ENCODE measurements at places on chromosomes 7 and 10.

DNA sequence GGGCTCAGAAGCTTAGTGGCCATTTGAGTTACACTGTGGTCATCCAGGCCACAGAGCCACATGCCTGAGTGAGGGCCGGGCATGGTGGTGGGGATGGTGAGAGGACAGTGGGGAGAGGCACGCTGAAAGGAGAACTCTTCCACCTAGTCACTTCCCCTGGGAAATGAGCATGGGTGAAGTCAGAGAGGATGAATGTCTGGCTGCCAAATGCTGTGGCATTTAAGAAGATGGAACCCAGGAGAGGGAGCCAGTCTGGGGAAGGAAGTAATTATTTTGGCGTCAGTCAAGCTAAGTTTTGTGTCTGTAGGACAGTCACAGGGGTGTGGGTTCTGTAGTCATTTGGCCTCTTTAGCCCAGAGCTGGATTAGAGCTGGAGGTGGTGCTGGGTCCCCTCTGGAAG, 86.0 kb upstream of the PODXL start:
- no peak for DNase-seq

- no peak for DNase-seq
Observed at GRCh38 chr7:69927461-69927860, 329.2 kb downstream of the AUTS2 start.

GRCh38 chr7:103989200-103989784, at the start of gene RELN:
Gene RELN (minus strand): TSS chr7:103989658. CDS start chr7:103989356, 302 bp downstream.
- DNase-seq: no peak

DNA sequence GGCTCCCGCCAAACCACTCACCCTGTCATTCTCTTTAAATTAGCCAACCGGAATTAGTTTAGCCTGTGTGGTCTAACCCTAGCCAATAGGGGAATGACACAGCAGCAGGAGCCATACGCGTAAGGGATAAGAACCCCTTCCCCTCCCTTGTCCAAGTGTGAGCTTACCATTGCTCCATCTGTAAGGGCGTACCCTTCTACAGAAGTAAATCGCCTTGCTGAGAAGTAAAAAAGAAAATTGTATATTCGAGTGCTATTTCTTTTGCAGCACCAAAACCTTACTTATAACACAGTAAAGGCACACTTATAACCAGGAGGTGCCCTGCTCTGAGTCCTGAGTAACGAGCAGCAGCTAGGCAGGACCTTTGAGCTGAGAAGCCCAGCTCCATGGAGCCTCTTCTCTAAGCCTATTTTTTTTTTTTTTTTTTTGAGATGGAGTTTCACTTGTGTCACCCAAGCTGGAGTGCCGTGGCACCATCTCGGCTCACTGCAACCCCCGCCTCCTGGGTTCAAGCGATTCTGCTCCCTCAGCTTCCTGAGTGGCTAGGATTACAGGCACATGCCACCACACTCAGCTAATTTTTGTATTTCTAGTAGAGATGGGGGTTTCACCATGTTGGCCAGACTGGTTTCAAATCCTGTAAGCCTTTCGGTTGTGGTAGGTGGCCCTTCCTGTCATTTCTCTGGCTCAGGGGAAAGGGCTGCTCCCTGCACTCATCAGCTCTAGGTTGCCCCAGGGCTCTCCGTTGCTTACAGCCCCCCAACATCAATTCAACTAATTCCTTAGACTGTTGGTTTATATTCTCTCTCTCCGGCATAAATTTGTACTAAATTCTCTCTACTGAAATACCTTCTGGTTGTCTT, 73.3 kb downstream of the NSUN6 start:
- no peak for DNase-seq

GRCh38 chr7:151256410-151257045, 8.0 kb upstream of the SMARCD3 start:
- no peak for DNase-seq

DNA sequence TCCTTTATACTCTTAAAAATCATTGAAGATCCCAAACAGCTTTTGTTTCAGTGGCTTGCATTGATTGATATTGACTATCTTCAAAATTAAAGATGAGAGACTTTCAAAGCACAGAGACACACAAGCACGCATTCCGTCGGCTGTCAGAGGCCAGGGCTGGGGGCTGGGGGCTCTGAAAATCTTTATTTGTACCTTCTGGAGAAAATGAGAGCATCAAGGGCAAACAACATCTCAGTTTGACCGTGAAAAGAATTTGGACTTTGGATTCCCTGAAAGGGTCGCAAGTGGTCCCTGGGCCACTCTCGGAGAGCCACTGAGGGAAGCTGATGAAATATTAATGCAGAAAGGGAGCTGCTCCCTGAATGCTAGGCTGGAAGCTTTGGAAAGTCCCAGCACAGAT, 96.4 kb downstream of the CHST15 start:
- no peak for DNase-seq

- DNase-seq: no peak
Observed at GRCh38 chr10:71267508-71268240, 51.4 kb upstream of the SLC29A3 start.

GRCh38 chr7:80247144-80247543, 112.5 kb downstream of the GNAI1 start:
- no peak for DNase-seq

DNA sequence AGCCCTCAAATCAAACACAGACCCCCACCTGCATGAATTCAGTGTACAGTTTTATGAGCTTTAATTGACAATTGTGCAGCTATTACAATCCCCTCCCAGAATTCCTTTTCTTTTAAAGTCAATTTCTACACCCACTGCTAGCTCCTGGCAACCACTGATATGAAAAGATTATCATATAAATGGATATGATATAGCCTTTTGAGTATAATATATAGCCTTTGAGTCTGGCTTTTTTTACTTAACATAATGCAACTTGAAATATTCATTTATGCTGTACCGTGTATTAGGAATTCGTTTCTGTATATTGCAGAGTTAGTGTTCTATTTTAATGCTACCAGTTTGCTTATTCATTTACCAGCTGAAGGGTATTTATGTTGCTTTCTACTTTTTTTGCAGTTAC, 127.7 kb downstream of the CCSER2 start:
- DNase-seq: no peak

DNA sequence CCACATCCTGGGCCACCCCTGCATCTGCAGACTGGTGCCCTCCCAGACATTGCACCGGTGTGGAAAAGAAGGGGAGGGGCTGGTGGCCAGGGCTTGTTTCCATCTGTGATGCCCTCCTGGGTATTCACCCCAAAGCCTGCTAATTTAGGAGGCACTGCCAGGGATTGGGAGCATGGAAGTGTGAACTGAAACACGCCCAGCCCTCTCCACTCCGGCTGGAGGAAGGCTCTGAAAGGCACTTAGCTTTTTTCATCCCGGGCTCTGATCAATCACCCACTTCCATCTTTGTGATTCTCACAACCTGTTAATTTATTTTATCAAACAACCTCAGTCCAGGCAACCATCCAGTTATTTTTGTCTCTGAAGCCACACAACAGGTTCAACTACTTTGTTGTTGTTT, 20.9 kb upstream of the CPXM2 start:
- DNase-seq: no peak

DNA sequence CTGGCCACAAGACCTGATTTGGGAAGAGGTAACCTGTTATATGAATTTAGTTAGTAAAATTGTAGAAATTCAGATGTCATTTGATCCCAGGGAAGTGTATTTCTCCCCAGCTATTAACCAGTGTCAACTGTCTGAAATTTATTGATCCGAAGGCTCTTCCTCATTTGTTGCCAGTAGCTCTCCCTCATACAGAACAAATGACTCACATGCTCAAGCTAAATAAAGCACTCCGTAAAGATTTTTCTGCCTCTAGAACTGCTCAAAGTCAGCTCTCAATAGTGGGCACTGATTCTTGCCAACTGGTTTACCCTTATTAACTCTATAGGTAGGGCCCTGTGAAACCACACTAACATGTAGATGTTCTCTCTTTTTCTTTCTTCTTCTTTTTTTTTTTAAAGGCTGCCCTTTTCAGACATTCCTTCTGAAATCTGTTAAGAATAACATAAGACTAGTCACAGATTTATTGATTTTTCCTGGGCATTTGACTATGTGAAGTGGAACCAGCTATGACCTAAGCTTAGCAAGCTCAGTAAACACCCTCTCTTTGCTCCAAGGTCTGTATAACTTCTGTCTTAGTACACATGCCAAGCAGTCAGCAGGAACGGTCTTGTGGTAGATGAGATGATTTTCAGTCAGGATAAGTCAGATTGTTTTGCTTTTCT, 21.8 kb downstream of the RPA3 start:
- no peak for DNase-seq

GRCh38 chr7:6116211-6116610, 85.0 kb downstream of the ANKRD61 start:
- DNase-seq: no peak

DNA sequence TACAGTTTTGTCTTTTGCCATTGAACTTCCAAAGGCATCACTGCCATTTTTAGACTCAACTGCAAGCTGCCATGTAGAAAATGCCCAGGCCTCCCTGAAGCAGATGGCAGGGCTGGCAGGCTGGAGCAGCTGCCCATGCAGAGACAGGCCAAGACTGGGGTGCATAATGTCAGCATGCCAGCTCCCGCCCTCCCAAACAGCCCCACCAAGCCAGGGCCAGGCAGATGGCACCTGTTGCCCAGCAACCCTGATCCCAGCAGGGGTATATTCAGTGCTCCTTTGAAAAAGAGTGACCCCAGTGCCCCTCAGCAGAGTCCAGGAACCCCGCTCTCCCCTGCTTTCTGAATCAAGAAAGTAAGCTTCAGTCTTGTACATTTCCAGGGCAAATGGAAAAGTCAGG, 32.6 kb downstream of the VSTM4 start:
- no peak for DNase-seq

DNA sequence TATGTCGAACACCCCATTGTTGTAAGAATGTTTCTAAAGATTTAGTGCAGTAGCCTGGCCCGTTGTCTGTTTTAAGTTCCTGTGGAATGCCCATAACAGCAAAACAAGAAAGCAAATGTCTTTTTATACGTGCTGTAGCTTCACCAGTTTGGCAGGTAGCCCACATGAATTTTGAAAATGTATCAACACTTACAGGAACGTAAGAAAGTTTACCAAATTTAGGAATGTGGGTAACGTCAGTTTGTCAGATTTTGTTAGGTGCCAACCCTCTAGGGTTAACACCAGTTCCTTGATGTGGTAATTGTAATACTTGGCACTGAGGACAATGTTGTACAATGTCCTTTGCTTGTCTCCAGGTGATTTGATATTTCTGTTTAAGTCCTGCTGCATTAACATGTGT, 3.2 kb upstream of the GIMAP4 start:
- DNase-seq: no peak

- peak; percentile 44 for DNase-seq
Observed at GRCh38 chr10:75400163-75400770, 1.3 kb downstream of the ZNF503 start.

DNA sequence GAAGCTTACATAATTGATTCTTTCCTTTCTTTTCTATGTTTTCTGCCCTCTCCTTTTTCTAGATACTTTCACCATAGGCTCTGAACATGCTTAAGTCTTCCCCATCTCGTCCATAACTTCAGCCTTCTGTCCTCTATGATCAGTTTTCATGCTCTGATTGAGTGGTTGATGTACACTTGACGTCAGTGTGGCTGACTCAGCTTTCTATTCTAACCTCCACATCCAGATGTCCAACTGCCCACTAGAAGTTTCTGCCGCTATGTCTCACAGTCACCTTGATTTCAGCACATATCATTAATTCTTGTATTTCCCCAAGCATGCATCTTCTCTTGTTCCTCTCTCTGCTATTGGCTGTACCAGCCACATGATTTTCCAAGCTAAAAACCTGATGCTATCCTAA, 15.0 kb downstream of the CDK14 start:
- no peak for DNase-seq

DNA sequence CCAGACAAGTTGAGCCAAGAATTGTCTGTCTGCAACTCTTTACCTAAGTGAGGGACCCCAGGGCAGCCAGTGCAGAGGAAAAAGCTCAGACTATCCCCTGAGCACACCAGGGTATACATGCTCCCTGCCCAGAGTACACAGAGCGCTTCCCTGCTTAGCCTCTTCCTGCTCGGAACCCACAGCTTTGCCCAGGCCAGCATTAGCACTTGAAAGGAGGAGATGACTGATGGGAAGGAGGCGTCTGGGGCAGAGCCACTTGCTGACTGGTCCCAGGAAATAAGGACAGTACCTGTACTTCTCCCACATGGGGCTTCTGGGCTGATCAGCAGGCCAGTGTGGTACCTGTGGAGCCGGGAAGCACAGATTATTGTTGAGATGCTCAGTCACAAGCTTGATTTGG, 48.4 kb upstream of the TRIM8 start:
- DNase-seq: no peak

DNA sequence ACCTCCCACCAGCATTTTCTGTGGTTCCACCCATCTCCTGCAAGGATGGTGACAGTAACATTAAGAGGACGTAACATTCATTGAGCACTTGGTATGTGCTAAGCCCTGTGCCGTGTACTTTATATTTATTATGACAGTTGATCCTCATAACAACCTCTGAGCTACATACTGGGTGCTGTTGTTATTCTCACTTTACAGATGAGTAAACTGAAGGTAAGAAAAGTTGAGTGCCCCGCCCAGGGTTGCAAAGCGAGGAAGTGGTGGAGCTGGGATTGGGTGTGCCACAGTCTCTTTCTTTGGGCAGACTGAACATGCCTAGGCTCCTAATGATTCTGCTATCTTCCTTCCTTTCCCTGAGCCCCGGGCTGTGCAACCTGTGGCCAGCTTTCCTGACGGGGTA, 107.4 kb downstream of the SH3PXD2A start:
- no peak for DNase-seq

- DNase-seq: no peak
Observed at GRCh38 chr7:36653663-36654355, 70.5 kb downstream of the AOAH start.

GRCh38 chr7:16421333-16422102, at the start of gene CRPPA:
Gene CRPPA (minus strand): TSS chr7:16421538. CDS start chr7:16421322, 216 bp downstream.
- peak; percentile 68 for DNase-seq

- no peak for DNase-seq
Observed at GRCh38 chr7:134928554-134928953, 57.8 kb upstream of the AGBL3 start.

DNA sequence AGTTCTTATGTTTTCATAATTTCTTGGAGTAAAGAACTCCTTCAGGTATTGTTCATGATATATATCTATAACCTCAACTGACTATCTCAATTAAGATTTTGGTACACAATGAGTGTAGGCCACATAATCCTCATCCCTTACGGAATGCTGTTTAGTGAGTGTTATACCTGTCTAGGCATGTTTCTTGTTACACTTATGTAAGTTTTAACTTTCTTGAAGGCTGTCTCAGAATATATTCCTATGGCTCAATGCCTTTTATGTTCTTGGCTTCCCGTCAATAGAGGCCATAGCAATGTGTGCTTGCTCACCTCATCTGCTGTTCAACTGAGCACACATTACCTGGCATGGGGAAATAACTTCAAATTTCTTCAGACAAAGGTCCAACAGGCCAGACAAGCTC, 185.1 kb downstream of the CTTNBP2 start:
- DNase-seq: no peak
